ENCODE measurements at places on chromosomes 16 and 17.
A peak's percentile ranks its signal among the peaks of the same experiment; 100 is the strongest.

GRCh38 chr16:3983081-3983520 is 102.6 kb upstream of the CREBBP start:
- peak; percentile 30 for DNase-seq

DNA sequence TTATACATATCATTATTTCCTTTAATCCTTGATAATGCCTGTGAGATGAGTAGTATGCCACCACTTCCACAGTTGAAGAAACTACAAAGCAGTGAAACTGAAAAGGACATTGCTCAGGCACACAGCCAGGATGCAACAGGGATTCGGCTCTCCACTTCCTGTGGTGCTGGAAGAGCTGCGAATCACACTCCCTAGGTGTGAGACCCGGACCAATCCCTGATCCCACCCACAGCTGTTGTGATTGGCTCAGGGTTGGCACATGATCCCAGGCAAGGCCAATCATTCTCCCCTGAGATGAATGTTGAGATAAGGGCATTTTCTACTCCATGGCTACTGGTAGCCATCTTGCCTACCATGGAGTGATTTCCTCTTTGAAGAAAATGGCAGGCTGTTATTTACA is 218.2 kb downstream of the TMEM114 start:
- DNase-seq, result no peak

DNA sequence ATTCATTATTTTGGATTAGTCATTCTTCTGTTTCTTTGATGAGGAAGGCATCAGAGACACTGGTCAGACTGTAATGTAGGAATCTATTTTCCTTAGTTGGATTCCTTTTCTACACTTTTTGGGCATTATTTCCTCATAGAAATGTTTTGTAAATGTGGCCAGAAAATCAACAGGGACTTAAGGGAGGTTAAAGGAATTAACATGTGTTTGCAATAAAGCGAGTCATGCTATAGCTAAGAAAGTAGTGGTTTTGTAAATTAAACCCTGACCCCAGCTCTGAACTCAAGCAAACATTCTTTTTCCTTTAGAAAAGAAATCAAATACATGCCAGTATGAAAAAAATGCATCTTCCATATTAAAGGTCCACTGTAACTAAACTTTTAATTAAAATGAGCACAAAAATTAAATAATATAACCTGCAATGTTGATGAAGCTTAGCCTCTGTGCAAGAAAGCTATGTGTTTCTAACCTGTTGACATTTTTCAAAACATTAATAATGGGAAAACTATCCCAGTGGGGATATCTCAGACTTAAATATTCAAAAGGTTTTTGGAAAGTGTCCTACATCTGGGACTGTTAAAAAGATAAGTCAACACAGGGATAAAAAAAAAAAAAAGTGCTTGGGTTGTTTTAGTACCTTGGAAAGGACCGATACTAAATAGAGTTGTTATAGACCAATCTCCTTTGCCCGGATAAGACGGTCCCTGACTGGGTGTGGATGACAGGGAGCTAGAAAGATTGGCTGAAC is 428.0 kb downstream of the CA10 start:
- DNase-seq, result no peak

DNA sequence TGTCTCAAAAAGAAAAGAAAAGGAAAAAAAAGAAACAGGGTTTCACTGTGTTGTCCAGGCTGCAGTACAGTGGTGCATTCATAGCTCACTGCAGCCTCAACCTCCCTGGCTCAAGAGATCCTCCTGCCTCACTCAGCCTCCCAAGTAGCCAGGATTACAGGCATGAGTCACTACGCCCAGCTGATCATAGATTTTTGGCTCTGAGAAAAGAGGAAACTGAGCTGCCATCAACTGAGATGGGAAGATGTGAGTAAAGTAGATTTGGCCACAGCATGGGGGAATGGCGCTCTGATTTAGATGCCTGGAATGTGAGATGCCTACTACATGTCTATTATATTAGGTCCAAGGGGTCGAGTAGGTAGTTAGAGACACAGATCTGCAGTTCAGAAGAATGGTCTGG is 5.9 kb upstream of the NAGS start:
- no peak for DNase-seq

DNA sequence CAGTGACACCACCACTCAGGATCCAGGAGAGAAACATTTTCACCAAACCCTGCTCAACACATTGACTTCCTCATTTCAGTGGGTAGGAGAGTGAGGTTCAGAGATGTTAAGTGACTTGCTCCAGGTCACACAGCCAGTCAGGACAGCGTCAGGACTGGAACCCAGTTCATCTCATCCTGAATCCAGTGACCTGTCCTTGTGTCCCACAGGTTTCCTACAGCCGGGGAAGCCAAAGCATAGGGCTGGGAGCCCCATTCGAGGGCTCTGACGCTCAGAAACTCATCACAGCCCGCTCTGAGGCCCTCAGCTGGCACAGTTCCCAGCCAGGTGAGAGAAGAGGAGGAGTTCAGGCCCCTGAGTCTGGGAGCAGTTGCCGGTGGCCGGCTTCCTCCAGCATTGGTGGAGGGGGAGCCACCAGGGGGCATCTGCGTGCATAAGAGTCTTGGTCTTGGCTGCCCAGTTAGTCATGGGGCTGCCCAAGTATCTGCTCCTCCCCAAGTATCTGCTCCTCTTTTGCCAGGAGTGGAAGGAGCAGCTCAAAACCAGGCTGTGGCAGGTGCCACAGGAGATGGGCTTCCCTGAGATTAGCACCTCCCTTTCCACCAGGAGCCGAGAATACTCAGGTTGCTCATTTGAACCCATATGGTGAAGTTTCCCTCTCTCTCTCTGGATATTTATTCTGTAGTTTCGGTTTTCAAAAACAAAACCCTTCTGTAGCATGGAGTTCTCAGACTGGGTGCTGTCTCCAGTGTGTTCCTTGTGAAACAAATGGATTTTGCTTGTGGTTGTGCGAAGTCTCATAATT is 56.0 kb downstream of the TNFRSF13B start:
- DNase-seq, result peak; percentile 22

Data from NCI-H1694 (cell line).